Stimulated activated CD8-positive, alpha-beta memory T cell treated with anti-CD3 and anti-CD28 coated beads, Interleukin-2, amount 100 ng/mL, for 1 hour (primary cell): ENCODE measurements at places on chromosomes 11 and 22.

DNA sequence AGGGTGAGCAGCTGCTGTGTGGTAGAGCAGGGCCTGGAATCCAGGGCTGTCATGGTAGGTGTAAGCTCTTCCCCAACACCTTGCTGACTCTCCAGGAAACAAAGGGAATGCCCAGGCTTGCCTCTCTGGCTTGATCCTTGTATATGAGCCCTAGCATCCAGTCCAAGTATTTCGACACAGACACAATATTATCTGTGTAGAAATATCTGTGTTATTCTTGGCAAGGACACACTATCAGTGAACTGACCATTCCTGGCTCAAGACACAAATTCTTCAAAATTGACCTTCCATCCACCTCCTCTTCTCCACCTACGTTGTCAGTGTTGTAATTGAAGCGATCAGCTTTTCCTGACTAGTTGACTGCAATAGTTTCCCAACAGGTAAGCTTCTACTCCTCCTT is 312.0 kb upstream of the NARS2 start:
- no peak for DNase-seq

DNA sequence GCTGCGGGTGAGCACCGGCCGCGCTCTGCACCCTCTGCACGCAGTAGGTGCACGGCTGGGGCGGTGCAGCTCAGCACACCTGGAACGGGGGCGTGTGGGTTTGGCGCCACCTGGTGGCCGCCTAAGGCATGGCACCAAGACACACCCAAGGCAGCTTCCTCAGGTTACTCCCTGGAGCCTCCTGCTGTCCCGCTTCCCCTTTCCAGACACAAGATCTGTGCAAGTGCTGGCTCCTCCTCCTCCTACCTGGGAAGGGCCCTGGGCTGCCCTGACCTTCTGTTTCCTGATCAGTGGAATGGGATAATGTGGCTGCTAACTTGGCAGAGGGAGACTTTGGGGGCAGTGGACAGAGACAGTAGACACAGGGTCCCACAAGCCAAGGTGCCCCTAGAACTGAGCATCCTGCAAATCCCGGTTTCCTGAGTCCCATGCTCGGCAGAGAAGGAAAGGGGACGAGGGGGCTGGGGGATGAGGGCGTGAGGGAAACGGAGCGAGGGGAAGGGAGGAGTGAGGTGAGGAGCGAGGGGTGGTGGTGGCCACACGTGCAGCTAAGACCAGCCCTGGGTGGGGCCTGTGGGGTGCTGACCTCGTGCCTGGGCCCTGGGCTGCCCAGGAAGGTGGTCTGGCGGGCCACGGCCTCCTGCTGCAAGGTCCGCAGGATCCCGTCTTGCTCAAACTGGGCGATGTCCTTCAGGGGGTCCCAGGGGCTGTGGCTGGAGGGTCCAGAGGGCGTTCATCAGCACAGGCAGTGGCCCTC is 34.8 kb upstream of the CARS1 start:
- peak; percentile 48 for DNase-seq

GRCh38 chr11:112858289-112859023 is 102.8 kb upstream of the NCAM1 start:
- no peak for DNase-seq

- DNase-seq, result no peak
Observed at GRCh38 chr22:26065847-26066246, 103.4 kb upstream of the SEZ6L start.

DNA sequence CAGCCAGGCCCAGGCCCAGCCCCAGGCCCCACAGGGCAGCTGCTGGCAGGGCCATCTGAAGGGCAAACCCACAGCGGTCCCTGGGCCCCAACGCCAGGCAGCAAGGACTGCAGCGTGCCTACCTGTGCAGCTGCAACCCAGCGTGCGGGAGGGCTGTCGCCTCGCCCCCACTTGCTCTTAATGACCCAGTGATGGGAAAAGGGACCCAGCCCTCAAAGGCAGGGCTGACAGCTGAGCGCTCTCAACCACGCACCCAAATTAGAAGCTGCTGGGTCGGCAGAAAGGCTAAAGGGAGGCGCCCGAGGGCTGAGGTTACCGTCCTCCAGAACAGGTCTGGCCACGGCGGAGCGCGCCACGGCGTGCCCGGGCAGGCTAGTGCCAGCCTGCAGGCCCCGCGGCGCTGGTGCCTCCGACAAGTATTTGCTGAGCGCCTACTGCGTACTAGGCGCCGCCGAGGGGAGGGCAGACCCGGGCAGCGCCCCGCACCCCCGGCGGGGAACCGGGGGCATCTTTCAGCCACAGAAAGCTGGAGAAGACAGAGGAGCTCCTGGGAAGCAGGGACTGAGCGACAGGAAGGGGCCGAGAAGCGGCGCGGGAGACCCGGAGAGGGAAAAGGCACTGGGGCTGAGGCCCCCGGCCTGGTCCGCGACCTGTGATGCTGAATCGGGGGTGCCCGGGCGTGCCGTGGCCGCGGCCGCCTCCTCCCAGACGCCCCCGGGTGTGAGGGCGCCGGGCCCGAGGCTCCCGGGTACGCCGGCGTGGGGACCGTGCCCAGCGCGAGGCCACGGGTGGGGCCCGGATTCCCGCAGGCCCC is 773 bp downstream of the HRAS start:
- DNase-seq, result no peak

DNA sequence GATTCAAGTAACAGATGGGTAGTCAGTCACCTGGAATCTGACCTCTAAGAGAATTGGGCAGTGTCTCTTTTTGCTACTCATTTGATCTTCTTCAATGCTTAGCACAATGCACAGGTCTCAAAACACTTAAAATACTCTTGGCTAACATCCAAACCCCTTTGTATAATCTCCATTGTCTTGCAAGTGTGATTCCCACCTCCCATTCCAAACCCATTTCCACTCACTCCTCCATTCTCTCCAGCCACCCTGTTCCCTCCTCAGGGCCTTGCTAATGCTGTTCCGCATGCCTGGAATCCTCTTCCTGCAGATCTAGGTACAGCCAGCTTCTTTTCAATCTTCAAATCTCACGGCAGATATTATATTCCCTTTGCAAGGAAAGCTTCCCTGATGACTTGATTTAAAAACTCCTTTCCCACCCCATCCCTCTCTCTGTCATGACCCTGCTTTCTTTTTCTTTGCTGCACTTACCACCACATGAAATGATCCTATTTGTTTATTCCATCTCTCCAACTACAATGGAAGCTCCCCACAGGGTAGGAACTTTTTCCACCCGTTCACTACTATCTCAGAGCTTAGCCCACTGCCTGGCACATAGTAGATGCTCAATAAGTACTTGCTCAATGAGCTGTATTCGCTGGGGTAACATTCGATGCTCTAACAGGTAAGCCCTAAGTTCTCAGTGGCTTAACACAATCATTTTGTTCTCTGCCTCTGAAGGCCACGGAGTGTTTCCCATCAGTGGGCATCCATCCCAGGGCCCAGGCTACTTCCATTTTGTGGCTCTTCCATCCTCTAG is 121.7 kb downstream of the MN1 start:
- DNase-seq, result no peak

DNA sequence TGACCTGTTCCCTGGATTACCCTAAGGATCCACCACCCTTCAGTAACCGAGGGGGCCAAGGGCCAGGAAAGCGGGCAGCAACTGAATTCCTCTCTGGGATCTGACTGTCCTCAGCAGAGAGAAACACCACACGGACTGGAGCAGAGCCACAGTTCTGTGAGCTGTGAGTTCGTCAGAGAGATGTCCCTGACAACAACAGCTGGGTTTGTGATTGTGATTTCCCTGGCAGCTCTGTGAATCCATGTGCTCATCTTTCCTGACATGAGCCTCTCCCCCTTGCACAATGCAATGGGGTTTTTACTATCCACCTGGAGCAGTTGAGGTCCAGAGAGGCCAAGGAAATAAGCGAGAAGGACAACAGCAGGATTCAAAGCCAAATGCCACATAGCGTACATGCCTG is 69.4 kb upstream of the AMPD3 start:
- no peak for DNase-seq

DNA sequence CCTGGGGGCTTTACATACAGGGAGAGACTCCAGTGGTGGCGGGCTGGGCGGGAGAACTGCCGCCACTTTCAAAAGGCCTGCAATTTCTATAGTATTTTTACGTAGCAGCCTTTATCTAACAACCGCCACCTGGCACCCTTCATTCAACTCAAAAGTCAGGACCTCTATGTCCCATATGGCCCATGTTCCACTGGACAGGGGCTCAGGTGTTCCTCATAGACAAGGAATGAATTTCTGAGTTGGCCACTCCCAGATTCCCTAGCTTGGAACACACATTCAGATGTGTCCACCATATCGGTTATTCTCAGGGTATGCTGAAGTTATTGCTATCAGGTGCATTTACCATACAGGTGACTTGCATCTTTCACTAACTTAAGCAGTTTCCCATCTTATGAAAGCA is 29.9 kb downstream of the RNF169 start:
- DNase-seq, result no peak

DNA sequence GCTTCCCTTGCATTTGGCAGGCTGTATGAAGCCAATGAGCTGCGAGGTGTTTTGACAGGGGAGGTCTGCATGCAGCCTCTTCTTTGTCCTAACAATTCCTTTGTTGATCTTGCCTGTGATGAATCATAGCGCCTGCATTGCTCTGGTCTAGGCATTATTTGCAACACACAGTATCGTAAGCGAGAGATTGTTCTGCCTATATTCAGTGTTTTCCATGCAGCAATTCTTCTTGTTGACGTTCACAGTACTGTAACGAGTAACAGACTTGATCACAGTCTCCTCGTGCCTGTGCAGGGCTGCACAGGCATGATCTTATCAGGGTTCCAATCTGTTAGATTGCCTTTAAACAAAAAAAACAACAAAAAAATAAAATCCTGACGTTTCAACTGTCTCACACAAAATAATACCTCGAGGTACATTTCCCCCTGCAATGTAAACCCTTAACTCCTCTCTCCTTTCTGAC is 13.9 kb upstream of the ADSL start:
- DNase-seq, result no peak

GRCh38 chr11:31932879-31933278 is 121.8 kb upstream of the PAX6 start:
- no peak for DNase-seq
